ENCODE measurements at places on chromosomes 1 and 21.

DNA sequence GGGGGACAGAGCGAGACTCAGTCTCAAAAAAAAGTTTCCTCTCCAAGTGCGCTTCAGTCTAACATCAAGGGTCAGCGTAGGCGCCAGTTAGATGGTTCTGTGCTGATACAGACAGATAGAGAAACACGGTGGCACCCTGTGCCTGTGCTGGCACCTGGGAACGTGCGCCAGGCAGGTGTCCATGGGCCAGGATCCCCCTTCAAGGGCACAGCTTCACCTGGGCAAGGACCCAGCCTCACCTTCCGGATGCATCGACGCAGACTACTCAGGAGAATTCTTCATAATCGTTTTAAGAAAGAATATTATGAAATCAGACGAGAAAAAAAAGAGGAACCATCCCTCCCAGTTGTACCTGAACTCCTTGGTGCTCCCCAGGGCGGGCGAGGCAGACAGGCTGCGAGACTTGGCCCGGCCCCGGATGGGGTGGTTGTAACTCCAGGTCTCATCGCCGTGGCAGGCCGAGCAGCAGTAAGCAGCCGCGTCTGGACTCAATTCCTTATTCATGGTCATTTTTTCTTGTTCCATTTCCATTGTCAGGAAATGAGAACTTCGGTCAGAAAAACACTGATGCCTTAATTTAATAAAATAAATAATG lies 13.3 kb downstream of the NADK start:
- no peak for DNase-seq

GRCh38 chr21:46329796-46330195 lies 5.8 kb downstream of the PCNT start:
- DNase-seq = no peak

- no peak for DNase-seq
Observed at GRCh38 chr1:185838111-185838510, 103.9 kb downstream of the HMCN1 start.

GRCh38 chr1:39317910-39318633 lies 113.6 kb downstream of the MACF1 start:
- DNase-seq = no peak

- no peak for DNase-seq
Observed at GRCh38 chr1:2606396-2606880, 19.9 kb downstream of the PRXL2B start.

DNA sequence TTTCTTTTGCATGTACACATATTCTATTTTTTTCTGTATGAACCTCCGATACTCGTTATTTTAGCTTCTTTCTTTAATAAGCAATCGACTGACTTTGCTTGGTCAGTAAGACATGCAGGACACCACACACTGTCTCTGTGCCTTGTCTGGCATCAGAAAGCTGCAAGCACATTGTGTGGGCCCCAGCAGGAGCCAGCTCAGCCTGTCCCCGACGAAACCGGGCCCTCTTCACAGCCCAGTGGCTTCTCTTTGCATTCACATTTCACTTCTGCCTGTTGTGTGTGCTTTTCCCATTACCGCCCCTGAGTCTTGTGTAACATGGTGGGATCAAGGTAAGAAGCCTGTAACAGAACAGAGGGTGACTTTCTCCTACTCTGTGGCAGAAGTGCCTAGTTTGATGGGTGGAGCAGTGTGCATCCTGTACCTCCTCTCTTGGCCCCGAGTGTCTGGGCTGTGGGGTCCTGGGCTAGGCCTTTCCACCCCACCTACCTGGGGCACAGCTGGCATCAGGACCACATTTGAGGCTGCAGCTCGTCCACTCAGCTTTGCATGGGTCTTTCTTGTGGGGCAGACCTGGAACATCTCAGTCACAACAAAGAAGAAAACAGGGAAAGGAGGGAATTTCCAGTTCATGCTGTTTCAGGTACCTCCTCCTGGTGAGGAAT lies 118.9 kb upstream of the COL6A1 start:
- DNase-seq = no peak

DNA sequence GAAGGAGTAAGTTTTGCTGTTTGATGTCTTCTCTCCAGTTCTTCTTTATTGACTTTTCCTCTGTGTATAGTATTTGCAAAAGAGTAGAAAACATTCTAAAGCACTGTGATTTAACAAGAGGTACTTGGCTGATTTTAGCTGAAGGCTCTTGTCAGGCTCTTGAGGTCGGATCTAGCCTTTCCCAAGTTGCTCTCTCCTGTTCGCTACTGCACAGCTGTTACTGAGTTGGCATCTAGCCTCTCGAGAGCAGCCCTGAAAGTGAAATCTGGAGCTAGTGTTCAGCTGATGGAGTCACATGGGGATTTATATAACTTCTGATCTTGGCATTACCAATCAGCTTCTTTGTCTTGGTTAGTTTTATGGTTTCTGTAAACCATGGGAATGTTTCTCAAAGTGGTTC lies 193.1 kb downstream of the RYR2 start:
- DNase-seq = no peak

- no peak for DNase-seq
Observed at GRCh38 chr1:214567481-214567980, 16.1 kb upstream of the PTPN14 start.

DNA sequence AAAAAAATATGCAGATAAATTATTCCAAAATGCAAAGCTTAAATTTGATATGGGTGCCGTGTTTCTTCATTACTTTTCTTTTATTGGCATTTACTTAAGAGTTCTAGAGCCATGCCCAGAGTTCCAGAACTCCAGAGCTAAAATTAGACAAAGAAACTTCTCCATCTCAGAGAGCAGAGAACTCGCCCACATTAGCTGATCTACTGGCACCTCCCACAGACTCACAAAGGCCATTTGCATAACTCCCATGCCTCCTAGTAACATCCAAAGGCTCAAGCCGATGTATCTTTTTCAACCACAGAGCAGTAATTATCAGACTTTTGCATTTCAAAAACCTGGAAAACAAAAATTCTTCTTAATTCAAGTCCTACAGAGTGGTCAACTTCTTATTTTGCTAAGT lies 323.8 kb upstream of the ST6GALNAC5 start:
- DNase-seq = no peak

DNA sequence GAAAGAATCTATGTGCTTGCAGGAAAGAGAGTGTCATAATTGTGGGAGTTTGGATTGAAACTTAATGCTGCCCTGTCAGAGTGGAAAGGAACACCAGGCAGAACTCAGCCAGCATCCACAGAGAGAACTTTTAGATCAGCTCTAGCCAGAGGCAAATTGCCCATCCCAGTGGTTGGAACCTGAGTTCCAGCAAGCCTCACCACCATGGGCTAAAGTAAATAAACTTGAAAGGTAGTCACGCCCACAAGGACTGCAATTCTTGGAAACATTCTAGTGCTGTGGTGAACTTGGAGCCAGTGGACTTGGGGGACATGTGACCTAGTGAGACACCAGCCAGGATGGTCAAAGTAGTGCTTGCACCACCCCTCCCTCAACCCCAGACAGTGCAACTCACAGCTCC lies 571.6 kb downstream of the LRRIQ3 start:
- no peak for DNase-seq

- DNase-seq = peak; percentile 37
Observed at GRCh38 chr1:29703596-29704370, 467.5 kb downstream of the PTPRU start.

- DNase-seq = no peak
Observed at GRCh38 chr1:30743584-30744059, 14.0 kb downstream of the LAPTM5 start.
